ENCODE measurements at places on chromosomes 5 and 9.

- peak; percentile 80 for DNase-seq
Measured at GRCh38 chr9:74777136-74777879, 110.4 kb downstream of the TRPM6 start.

- DNase-seq = no peak
Measured at GRCh38 chr9:84754461-84754860, 84.9 kb downstream of the NTRK2 start.

DNA sequence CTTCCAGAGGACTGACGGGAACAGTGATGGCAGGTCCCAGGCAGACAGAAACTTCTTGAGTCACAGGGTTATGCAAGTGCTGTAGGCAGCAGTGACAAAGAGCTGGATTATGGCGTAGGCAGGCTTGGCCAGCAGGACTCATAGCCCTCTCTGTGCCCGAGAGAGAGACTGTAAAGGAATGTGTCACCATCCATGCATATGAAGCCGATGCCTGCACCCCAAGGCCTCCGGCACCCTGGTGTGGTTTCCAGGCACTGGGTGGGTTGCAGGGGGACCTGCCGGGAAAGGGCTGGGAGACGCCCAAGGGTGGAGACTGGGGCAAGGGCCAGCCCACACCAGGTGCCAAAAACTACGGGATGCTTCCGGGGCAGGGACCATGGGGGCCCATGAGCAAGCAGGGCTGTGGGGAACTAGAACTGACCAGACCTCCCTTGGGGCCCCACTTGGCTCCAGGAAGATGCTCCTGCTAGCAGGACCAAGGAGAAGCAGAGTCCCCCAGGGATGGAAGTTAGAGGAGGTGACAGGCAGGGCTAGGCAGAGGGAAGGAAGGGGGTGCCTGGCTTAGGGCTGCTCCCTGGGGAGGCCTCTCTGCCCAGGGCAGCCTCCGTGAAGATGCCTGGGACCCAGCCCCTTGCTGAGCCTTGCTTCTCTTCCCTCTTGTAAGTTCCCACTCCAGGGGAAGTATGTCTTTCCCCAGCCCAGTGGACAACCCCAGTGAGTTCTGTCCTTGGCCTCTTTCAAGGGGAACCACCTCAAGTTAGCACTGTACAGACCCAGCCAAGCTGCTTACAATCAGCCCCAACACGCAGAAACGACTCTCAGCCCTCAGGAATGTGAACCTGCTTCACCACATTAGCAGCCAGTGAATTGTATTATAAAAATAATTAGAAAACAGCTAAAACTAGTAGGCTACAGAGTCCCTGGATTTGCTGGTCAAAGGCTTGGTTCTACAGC is 10.5 kb upstream of the IPPK start:
- no peak for DNase-seq

- no peak for DNase-seq
Measured at GRCh38 chr5:150246429-150246828, 43.1 kb downstream of the CAMK2A start.

GRCh38 chr5:96244696-96245095 is 188.4 kb downstream of the PCSK1 start:
- no peak for DNase-seq

- DNase-seq = peak; percentile 59
Measured at GRCh38 chr5:14035859-14036503, 91.5 kb upstream of the DNAH5 start.

- no peak for DNase-seq
Measured at GRCh38 chr5:151717416-151717815, 30.7 kb upstream of the SPARC start.

DNA sequence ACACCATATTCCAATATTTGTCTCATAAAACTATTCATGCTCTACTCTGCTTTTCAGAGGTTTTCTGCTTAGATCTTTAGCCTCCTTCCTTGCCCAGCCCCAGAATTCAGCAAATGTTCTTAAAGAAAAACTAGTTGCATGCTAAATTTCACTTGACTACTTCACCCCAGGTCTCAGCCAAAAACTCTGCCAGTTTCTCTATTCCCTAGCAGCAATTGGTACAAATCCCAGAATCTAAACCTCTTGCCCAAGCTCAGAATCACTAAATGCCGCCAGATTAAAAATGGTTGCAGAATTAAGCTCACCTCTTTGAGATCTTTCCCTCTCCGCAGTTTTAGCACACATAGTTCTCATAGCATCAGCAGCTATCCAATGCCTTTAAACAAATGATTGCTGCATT is 331.2 kb upstream of the SMARCA2 start:
- DNase-seq = no peak
